Stimulated activated naive CD8-positive, alpha-beta T cell treated with anti-CD3 and anti-CD28 coated beads, Interleukin-15, Interleukin-2, amounts not matched to agents 100 U/mL and 50 U/mL, for 24 hours (primary cell): ENCODE measurements at places on chromosomes 5 and 9.

GRCh38 chr9:93890436-93890935 lies 64.7 kb downstream of the BARX1 start:
- DNase-seq: no peak

GRCh38 chr9:76231001-76231400 lies 163.2 kb downstream of the RFK start:
- no peak for DNase-seq

GRCh38 chr9:121708768-121709488 lies 57.5 kb downstream of the DAB2IP start:
- no peak for DNase-seq

- DNase-seq: no peak
Measured at GRCh38 chr5:179137016-179137642, 77.0 kb downstream of the ZNF354C start.

GRCh38 chr5:74352256-74352655 lies 288.3 kb downstream of the ENC1 start:
- DNase-seq: no peak

DNA sequence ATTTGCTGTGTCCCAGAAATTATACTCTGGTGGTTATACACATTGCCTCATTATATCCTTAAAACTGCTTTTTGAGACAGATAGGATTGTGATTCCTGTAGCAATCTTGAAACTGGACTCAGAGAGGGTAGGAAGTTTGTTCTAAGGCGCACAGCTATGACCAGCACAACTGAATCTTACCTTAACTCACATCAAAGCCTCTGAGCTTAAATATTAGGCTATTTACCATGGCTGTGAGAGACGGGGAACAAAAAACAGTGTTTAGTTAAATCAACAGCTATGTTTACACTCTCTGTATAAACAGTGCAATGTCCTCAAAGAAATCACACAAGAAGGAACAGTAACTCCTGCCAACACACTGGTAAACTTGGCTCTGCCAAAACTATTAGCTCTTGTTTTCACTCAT lies 50.9 kb upstream of the TUT7 start:
- DNase-seq: no peak

- peak; percentile 39 for DNase-seq
Measured at GRCh38 chr5:140042643-140043507, at the start of gene NRG2. Gene NRG2, minus strand, starts transcription at chr5:140043299.

GRCh38 chr9:121667890-121668289 lies 16.5 kb downstream of the DAB2IP start:
- no peak for DNase-seq

DNA sequence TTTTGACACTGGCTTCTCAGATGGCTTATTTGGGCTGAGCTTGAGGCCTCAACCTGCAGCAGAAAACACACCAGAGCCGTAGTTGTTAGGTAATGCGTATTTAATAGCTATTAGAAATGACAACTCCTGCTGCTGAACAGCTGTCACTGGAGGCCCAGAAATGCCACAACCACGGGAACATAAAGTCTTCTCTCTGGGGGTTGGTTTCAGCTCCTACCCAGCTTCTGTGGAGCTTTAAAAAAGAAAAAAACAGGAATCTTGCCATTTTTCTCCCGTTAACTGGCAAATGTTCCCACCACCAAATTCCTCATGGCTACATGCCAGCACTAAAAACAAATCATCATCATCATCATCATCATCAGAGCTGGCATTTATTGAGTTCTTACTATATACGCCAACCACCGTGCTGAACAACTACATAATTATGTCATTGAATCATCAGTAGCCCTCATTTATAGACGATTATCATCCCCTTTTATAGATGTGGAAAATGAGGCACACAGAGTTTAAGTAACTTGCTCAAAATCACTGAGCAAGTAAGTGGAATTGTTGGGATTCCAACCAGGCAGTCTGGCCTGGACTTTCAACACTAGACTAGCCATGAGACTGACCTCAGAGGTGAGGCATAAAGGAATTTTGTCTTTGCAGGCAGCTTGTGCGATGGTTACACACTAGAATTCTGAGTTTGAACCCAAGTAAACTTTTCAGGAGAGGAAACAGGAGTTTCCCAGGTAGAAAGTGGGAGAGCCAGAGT lies 185.3 kb upstream of the WWC1 start:
- DNase-seq: no peak

DNA sequence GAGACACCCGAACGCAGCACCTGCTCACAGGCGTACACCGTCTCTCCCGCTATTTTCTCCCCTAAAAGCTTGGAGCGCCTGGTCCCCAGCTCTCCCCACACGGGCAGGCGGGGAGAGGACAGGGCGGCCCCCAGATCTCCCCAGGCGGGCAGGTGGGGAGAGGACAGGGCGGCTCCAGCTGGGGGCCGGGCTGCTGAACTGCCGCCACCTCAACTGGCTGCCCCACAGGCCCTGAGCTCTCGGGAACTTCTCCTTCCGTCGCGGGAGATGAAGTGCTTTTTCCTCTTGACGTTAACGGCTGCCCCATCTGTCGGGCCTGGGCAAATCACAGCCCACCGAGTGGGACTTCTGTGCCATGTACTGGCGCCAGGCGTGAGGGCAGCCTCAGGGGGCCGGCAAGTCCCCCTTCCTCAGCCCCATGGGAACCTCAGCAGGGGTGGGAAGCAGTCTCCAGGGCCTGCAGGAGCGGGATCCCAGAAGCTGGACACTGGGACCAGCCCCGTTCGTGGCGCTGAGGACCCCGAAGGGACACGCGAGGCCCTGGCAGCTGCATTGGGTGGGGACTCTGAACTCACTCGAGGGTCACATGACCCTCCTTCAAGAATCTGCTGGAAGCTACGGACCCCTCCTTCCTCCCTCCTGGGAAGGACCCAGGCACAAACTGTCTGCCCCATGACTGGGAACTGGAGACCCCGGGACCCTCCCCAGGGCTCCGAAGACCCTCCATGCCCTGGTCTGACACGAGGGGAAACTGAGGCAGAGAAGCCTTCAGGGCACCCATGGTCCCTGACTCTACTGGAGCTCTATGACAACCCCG lies 5.7 kb upstream of the EGFL7 start:
- no peak for DNase-seq

- DNase-seq: peak; percentile 69
Measured at GRCh38 chr9:68999393-69000105, 14.4 kb downstream of the PRKACG start.

GRCh38 chr9:105439428-105439827 lies 8.4 kb upstream of the FSD1L start:
- no peak for DNase-seq
